ENCODE measurements at places on chromosomes 4 and X.

GRCh38 chr4:120132935-120133334 lies 66.3 kb upstream of the MAD2L1 start:
- no peaks in the 10 kb centered on the region for H3K27me3 ChIP-seq
- no peaks in the 10 kb centered on the region for H3K36me3 ChIP-seq
- no peak for DNase-seq
- H3K4me3 ChIP-seq, result no peak overlapping the region
- no peak overlapping the region for H3K27ac ChIP-seq
- H3K4me1 ChIP-seq, result no peaks in the 10 kb centered on the region

DNA sequence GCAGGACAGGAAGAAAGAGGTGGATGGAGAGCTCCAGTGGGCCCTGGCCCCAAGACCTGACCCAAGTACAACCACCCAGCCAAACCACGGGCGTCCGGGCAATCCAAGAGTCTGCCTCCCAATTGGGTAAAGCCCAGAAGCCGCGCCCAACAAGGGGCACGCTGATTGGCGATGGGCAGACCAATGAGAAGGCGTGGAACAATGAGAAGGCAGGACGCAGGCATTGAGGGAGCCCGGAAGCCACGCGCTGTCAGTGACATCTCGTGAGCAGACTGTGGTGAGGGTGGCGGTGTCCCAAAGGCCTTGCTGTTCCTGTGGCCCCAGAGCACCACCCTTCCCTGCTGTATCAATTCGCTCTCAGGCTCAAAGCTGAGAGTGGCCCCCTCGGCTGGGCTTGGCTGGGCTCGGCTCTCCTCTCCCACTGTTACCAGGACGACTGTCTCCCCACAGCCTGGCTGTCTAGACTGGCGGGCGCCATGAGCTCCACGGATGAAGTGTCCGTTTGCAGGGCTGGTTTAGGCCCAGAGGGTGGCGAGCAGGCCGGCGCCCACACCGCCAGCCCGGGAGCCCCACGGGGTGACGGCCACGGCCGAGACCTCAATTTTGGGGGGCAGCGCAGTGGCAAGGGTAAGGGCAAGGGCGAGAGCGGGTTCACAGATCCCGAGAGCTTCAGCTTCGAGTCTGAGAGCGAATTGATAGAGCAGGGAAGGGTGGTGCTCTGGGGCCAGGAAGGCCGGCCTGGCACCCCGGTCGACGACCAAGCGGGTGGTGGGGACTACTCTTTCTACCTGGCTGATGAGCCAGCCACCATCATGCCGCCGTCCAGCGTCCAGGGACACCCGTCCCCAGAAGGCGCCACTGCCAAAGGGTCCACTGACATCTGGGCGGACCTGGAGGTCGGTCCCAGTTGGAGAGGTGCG lies at the start of gene LOC101059915:
Gene LOC101059915, plus strand, starts transcription at position 219 of the 920 bp plus-strand sequence.
- H3K4me1 ChIP-seq, result no peaks in the 10 kb centered on the region
- DNase-seq, result no peak
- no peak within 1 kb of the TSS for H3K4me3 ChIP-seq
- H3K27ac ChIP-seq, result no peak within 1 kb of the TSS

DNA sequence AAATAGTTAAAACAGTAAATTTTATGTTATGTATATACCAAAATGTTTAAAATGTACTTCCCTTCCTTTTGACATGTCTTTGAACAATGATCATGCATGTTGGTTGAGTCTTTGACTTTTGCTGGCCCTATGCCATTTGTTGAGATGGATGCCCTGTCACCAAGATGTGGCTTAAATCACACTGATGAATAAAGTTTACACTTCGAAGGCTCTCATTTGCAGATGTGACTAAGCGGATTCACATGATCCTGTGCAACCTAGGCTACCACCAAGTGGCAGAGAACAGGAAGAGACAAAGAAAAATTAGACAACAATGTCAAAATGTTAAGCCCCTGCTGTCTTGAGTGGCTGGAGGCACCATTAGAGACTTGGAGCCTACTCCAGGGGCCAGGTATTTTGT lies 139.9 kb downstream of the RAB28 start:
- H3K4me1 ChIP-seq, result no peaks in the 10 kb centered on the region
- H3K27ac ChIP-seq, result no peak overlapping the region
- no peaks in the 10 kb centered on the region for H3K36me3 ChIP-seq
- no peaks in the 10 kb centered on the region for H3K27me3 ChIP-seq

GRCh38 chr4:13546941-13547484 lies 2.7 kb upstream of the NKX3-2 start:
- H3K4me1 ChIP-seq, result no peaks in the 10 kb centered on the region
- peaks cover 50% of the 10 kb centered on the region for H3K27me3 ChIP-seq

- H3K27me3 ChIP-seq, result no peaks in the 10 kb centered on the region
- peaks cover 10% of the 10 kb centered on the region for H3K4me1 ChIP-seq
- DNase-seq, result no peak
- H3K4me3 ChIP-seq, result no peak overlapping the region
These were observed 111.5 kb downstream of the GNL3L start for GRCh38 chrX:54641530-54641929.

GRCh38 chr4:25361253-25361652 lies 15.8 kb upstream of the ANAPC4 start:
- no peaks in the 10 kb centered on the region for H3K4me1 ChIP-seq
- no peak overlapping the region for H3K4me3 ChIP-seq
- no peak for DNase-seq
- no peaks in the 10 kb centered on the region for H3K27me3 ChIP-seq

DNA sequence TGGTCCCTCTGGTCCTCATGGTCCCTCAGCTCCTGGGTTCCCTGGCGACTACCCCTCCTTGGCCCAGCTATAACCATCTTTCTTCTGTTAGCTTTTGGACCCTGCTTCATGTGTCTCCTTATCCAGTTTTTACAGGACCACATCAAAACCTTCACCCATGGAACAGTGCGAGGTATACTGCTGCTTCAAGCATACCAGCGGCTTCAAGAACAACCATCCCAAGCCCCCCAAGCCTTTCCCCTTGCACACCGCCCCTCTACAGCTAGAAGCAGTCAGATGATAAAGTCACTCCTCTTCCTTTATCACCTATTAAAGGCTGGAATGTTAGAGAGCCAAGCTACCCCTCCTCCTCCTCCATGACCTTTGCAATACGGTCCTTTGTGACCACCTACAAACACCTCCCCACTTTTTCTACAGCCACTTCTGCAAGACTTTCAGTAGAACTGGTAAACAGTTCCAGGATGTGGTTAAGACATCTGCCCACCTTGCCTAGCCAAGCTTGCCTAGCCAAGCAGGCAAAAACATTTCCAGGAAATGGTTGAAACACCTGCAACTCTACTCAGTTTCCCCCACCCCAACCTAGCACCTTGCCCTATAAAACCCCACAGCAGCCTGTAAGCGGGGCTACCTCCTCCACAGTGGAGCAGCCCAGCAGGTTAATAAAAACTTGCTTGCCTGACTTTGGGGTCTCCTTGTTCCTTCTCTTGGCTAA lies 125.7 kb downstream of the ZC4H2 start:
- no peak overlapping the region for H3K4me3 ChIP-seq
- H3K27me3 ChIP-seq, result no peaks in the 10 kb centered on the region
- no peak overlapping the region for H3K27ac ChIP-seq
- H3K36me3 ChIP-seq, result no peaks in the 10 kb centered on the region

DNA sequence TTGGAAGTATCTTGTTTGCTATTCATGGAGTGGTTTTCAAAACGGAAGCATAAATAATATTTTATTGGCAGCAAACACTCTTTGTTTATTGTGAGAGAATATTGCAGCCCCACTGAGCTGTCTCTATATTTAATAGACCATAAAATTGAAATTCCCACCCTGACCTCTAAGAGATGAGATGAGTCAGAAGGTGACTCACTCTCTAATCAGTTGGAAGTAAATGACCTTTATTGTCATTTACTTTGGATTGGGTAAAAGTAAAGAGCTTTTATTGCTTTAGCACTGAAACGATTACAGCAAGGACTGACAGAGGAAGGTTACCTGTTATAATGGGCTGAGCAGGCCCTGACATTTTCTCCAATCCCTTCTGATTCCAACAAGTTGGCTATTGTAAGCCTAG lies 55.0 kb downstream of the SYTL5 start:
- no peaks in the 10 kb centered on the region for H3K36me3 ChIP-seq
- DNase-seq, result no peak
- no peak overlapping the region for H3K4me3 ChIP-seq

Measured in right atrium auricular region (tissue), 2 donors.